H54 (cell line): ENCODE measurements at places on chromosomes 5 and 9.

DNA sequence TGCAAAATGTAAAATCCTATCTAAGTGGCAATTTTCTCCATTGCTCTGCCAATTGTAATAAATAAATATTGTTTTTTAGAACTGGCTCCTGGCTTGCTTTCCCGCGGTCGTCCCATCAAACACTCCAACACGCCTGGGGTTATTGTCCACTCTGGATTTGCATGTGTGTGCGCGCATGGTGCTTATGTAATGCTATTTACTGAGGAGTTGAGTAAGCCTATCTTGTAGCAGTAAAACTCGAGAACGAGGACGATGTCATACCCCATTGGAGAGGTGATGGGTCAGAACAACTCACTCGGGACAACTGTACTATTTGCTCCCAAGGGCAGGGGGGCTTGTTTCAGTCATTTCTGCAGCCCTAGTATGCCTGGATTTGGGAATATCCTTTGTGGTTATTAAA is 220.9 kb downstream of the PAX5 start:
- DNase-seq = no peak

GRCh38 chr5:59800347-59800893 is 93.1 kb downstream of the PDE4D start:
- DNase-seq = no peak

GRCh38 chr9:99019510-99020331 is 76.0 kb downstream of the COL15A1 start:
- DNase-seq = peak; percentile 74

DNA sequence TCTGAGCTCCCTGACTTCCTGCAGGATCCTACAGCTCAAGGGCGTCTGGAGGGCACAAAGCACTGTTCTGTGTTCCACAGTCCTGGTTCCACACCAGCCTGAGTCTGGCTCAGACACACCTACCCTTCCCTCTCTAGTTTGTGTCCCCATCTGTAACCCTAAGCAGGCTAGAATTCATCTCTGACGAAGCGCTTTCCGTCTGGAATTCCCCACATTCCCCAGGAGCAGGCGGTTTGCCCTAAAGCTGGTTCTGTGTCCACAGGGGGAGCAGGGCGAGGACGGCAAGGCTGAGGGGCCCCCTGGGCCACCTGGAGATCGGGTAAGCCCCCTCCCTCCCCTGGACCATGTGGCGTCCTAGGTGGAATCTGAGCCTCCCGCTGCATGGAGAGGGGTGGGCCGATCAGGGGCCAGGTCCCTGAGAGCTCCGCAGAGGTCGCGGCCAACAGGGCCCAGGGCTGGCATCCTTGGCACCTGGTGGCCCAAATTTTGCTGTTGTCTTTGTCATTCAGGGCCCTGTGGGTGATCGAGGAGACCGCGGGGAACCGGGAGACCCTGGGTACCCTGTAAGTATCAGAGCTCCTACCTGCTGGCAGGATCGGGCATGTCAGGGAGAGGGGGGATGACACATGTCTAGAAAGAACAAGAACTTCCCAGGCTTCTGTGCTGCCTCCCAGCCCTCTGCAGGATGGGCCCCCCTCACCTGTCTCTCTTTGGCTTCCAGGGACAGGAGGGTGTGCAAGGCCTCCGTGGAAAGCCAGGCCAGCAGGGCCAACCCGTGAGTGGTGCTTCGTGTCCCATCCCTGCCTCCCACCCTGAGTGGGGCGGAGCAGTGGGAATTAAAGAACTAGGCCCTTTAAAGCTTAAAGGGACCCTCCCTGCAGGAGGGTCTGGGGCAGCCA is 34.5 kb upstream of the ORM1 start:
- DNase-seq = peak; percentile 54

DNA sequence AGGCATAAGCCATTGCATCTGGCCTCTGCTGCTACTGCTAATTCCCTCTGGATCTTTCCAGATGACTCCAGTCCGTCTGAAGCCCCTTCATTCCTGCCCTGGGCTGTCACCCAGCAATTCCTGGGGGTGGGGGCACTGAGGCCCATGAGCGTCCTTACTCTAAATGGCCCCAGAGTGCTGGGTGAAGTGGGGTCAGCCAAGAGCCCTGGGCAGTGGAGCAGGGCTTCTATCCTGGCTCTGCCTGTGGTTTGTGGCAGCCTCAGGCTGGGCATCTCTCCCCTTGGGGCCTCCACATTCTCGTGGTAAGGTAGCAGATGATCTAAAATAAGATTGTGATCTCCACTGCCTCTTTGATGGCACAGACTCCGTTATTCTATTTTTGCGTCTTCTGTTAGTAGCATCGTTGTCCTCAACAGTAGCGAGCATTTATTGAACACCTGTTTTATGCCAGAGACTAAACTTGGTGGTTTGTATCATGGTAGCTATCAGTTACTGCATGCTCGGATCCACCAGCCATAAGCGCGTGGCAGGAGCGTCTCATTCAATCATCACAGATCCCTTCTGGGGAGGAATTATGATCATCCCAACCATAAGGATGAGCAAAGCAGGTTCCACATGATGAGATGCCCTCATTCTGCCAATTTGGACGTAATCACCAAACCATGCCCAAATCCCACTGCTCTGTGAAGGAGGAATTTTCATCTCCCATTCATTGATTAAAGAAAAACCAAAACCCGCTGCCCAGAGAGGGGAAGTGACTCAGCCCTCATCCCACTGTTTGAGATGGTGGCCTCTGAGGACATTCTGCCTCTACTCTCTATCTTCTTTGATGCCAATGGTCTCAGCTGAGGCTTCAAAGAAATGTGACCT is 21.9 kb upstream of the DUSP1 start:
- no peak for DNase-seq

GRCh38 chr9:1875921-1876448 is 139.2 kb upstream of the SMARCA2 start:
- no peak for DNase-seq

- DNase-seq = no peak
Observed at GRCh38 chr5:176965633-176966032, 40.9 kb downstream of the UIMC1 start.

- peak; percentile 68 for DNase-seq
Observed at GRCh38 chr9:136808075-136808805, 492 bp downstream of the RABL6 start.

- DNase-seq = no peak
Observed at GRCh38 chr5:179268399-179268952, 76.8 kb downstream of the ADAMTS2 start.

GRCh38 chr5:179201986-179202385 is 141.8 kb downstream of the ZNF354C start:
- no peak for DNase-seq

DNA sequence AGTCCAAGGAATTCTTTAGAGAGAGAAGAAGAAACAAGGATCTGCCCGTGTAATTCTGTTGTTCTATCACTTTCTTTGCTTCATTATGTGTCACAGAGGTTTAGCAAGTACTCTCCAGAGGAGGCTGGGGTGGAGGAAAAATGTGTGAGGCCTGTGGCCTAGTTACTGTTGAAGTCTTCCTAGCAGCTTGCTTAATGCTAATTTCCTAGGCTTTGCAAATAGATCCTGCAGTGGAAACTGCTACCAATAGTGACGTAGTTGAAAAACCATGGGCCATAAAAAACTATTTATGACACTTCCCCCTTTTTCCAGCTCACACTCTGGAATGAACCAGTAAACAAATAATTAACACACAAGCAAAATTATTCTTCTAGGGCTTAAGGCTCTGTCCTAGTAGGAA is 27.0 kb upstream of the C9orf72 start:
- no peak for DNase-seq

DNA sequence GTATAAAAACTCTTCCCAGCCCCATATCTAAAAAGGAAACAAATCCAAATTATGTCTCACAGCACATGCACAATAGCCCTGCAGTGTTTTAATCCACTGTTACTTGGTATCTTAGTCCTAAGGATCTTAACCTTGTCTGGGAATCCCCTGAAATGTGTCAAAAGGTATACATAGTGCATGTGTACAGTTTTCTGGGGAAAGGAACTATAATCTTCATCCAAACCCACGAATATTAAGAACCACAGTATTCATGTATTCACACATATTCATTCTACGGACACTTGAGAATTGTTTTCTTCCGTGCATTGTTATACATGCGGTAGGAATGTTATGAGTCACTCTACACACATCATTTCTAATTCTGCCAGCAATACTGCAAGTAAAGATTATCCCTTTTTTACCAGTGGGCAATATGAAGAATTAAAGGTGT is 47.8 kb upstream of the SNX2 start:
- peak; percentile 37 for DNase-seq

DNA sequence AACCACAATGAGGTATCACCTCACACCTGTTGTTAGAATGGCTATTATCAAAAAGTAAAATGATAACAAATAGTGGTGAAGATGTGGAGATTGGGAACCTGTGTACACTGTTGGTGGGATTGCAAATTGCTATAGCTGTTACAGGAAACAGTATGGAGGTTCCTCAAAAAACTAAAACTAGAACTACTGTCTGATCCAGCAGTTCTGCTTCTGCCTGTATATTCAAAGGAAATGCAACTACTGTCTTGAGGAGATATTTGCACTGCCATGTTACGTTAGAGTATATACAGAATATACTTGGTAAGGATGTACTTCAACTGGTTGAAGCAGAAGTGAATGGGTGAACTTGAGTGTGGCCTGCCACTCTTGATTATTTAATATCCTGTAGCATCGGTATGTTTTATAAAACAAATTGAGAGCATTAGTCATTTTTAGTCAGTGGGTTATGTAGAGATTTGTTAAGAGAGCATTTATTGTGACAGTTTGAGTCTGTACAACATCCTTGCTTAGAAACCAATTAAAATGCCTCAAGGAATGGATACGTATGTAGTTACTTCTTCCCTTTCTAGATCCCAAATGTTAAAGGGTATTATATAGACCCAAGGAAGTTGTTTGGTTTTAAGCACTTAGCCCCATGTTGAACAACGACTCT is 37.5 kb downstream of the ZCCHC7 start:
- no peak for DNase-seq

- DNase-seq = no peak
Observed at GRCh38 chr5:74839229-74839628, 27.0 kb downstream of the FAM169A start.

- no peak for DNase-seq
Observed at GRCh38 chr5:120096413-120096812, 367.7 kb upstream of the PRR16 start.

DNA sequence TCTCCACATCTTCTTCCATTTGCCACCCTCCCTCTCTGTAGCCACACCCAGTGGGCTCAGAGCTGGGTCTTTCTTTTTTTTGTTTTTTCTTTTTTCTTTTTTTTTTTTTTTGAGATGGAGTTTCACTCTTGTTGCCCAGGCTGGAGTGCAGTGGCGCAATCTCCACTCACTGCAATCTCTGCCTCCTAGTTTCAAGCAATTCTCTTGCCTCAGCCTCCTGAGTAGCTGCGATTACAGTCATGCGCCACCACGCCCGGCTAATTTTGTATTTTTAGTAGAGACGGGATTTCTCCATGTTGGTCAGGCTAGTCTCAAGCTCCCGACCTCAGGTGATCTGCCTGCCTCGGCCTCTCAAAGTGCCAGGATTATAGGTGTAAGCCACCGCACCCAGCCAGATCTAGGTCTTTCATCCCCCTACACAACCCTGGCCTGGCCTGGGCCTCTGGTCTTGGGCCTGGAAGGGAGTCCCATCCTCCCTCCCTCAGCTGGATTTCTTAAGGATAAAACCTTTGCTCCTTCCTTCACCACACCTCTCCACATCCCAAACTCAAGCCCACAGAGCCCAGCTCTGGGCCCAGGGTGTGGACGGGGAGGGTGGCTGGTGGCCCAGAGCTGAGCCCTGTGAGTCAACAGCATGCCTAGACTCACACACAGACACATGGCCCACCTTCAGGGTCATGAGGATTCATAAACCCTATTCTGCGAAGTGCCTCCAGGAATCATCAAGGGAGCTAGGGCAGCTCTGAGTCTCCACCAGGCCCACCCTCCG is 18.8 kb upstream of the KCNIP1 start:
- no peak for DNase-seq

- DNase-seq = peak; percentile 47
Observed at GRCh38 chr5:73540192-73540591, 25.2 kb downstream of the ANKRA2 start.
